Stimulated activated CD4-positive, alpha-beta T cell treated with anti-CD3 and anti-CD28 coated beads, Interleukin-4, amount 100 ng/mL, for 1 hour (primary cell): ENCODE measurements at places on chromosomes 12 and 14.

DNA sequence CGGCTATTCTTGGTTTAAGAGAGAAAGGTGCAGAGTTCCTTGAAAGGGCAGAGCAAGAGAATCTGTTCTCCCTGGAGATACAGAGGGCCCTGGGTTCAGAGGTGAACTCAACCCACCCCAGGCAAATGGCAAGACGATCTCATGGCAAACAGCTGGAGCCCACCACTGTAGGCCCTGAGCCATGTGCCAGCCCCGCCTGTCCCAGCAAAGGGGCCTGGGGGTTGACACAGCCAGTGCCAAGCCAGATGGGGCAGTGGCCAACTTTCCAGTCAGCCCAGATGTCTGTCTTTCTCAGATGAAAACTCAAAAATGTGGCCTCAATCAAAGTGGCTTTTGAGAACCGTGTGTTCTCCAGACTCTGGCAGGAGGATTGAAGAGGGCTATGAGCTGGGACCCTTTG, 51.8 kb downstream of the ISCA2 start:
- no peak for DNase-seq

- no peak for DNase-seq
Measured at GRCh38 chr14:22143363-22143762, 445.7 kb downstream of the DAD1 start.

DNA sequence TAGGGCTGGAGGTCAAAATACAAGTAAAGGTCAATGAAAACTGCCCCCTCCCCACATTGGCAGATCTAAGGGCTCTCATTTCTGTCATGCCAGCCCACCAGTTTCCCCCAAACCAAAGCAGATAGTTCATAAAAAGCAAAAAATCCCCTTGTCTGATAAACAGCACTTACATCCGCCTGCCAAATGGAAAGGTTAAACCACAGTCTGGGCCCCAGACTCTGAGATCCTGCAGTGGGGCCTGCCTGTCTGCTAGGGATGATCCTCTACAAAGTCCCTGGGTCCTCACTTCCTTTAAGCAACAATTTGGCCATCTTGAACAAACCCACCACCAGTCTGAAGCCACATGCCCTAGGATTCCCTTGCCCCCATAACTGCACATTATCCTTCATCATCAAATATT, 9.7 kb upstream of the RPS26 start:
- DNase-seq = no peak

- no peak for DNase-seq
Measured at GRCh38 chr12:77102691-77103090, 37.3 kb upstream of the E2F7 start.

- no peak for DNase-seq
Measured at GRCh38 chr14:95432144-95433093, 84.0 kb downstream of the SYNE3 start.
